ENCODE measurements at places on chromosomes 2 and 18. TPM values are rescaled to one million over a fixed set of nuclear protein-coding genes. Genes with fewer than 3 reads are reported as not detected.
A peak's percentile ranks its signal among the peaks of the same experiment; 100 is the strongest.

The C2orf15 gene
- total RNA-seq, result 1.8 TPM

The CD8B gene
- 666 TPM for total RNA-seq

The AGXT gene
- 0.14 TPM for total RNA-seq

The DYSF gene
- 9.2 TPM for total RNA-seq

The SLC16A14 gene
- 3.5 TPM for total RNA-seq

The CCDC68 gene
- 0.52 TPM for total RNA-seq

DNA sequence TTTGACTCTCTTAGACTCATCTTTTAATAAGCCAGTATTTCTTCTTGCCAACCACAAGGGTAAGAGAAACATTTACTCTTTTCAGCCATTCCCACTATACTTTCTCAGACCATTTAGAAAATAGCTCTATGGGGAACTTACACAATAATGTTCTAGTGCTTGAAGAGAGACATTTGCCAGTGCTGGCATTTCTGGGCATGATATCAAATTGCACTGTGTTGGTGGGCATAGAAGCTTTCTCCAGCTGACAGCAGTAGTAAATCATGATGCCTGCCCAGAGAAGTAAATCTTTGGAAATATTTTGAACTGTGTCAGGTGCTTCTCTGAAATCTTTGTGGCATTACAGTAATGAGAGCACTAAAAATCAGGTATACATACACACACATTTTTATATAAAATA is 346.6 kb downstream of the CBLN2 start:
- no peak overlapping the region for H3K27ac ChIP-seq
- H3K4me1 ChIP-seq, result no peaks in the 10 kb centered on the region
- H3K4me3 ChIP-seq, result no peak overlapping the region
- no peaks in the 10 kb centered on the region for H3K27me3 ChIP-seq
- DNase-seq, result no peak
- H3K36me3 ChIP-seq, result no peaks in the 10 kb centered on the region

GRCh38 chr2:112803691-112804521 is 19.6 kb upstream of the IL1A start:
- no peaks in the 10 kb centered on the region for H3K4me1 ChIP-seq
- no peak for DNase-seq
- no peak overlapping the region for H3K27ac ChIP-seq
- no peaks in the 10 kb centered on the region for H3K27me3 ChIP-seq

DNA sequence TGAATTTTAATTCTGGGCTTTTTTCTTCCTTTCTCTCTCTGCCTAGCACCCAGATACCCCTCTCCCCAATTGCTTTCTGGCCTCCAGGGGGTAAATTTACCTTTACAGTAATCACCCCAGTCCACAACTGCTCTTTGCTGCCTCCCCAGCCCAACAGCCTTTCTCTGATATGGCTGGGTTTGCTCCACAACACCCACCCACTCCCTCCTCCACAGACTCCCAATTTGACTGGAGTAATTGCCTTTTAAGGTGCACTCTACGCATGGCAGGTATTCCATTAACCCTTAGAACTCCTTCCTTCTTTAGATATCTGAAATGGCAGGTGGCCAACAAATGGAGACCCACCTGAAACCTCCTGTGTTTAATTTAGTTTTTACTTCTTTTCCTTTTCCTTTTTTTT is 3.6 kb downstream of the CELF4 start:
- H3K27me3 ChIP-seq, result peaks cover 49% of the 10 kb centered on the region
- H3K36me3 ChIP-seq, result no peaks in the 10 kb centered on the region
- DNase-seq, result no peak
- no peaks in the 10 kb centered on the region for H3K4me1 ChIP-seq
- no peak overlapping the region for H3K27ac ChIP-seq

- no peak for DNase-seq
- H3K27ac ChIP-seq, result no peak overlapping the region
- H3K4me1 ChIP-seq, result no peaks in the 10 kb centered on the region
- H3K4me3 ChIP-seq, result no peak overlapping the region
Measured at GRCh38 chr2:223797811-223798721, 39.3 kb downstream of the AP1S3 start.

DNA sequence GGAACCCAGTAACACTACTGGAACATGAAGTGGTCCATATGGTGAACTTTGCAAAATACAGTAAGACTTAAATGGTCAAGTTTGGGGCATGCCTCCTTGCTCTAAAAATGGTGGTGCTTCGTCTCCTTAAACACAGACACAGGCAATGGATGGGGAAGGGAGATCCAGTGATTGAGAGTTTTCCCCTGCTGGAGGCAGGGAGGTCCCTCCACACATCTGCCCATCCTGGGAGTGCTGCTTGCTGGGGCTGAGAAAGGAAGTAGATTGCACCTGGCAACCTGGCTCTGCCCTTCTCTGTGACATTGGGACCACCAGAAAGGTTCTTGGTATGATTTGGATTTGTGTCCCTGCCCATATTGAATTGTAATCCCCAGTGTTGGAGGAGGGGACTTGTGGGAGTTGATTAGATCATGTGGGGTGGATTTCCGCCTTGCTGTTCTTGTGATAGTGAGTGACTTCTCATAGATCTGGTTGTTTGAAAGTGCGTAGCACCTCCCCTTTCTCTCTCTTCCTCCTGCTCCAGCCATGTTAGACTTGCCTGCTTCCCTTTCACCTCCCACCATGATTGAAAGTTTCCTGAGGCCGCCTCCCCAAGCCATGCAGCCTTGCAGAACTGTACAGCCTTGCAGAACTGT is 35.4 kb upstream of the SKOR2 start:
- H3K4me1 ChIP-seq, result no peaks in the 10 kb centered on the region
- no peaks in the 10 kb centered on the region for H3K36me3 ChIP-seq
- no peak overlapping the region for H3K27ac ChIP-seq
- no peak for DNase-seq

- no peaks in the 10 kb centered on the region for H3K36me3 ChIP-seq
- no peak overlapping the region for H3K27ac ChIP-seq
- no peaks in the 10 kb centered on the region for H3K27me3 ChIP-seq
- no peak overlapping the region for H3K4me3 ChIP-seq
Measured at GRCh38 chr2:108370080-108370479, 7.7 kb upstream of the SULT1C4 start.

- no peaks in the 10 kb centered on the region for H3K36me3 ChIP-seq
- no peaks in the 10 kb centered on the region for H3K27me3 ChIP-seq
- no peak overlapping the region for H3K4me3 ChIP-seq
- no peak overlapping the region for H3K27ac ChIP-seq
Measured at GRCh38 chr2:239893236-239893515, 132.0 kb downstream of the NDUFA10 start.

DNA sequence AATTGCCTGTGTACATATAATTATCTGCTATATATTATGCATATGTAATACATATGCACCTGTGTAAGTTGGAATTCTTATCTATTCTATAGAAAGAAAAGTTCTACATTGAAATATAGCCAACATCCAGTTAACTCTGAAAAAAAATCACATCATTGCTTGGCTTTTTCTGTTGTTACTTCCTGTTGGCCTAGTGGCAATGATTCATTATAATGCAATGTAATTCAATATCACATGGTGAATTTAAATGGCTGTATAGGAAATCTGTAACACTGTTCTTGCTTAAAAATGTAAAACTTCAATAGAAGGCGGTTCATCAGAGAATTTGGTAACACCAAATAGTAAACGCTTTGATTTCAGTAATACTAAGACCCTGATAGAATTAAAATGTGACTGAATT is 44.5 kb upstream of the MAP4K3 start:
- no peak overlapping the region for H3K27ac ChIP-seq
- no peaks in the 10 kb centered on the region for H3K36me3 ChIP-seq
- no peak for DNase-seq

DNA sequence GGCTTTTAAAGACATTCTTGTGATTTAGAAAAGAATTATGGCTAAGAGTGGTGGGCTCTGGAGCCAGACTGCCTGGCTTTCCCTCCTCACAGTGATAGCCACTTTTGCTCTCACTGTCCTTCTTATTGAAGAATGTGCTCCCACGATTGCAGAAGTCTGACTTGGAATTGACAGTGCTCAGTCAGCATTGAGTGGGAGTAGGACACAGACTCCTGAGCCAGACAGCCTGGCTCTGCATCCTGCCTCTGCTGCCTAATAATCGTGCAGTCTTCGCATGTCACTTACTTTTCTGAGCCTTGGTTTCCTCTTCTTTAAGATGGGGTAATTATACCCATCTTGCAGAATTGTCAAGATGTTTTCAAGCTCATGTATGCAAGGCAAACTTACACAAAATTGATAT is 23.3 kb downstream of the SPATS2L start:
- no peak overlapping the region for H3K4me3 ChIP-seq
- no peaks in the 10 kb centered on the region for H3K4me1 ChIP-seq
- no peaks in the 10 kb centered on the region for H3K27me3 ChIP-seq
- DNase-seq, result no peak
- H3K36me3 ChIP-seq, result no peaks in the 10 kb centered on the region

- DNase-seq, result peak; percentile 47
- peaks cover 20% of the 10 kb centered on the region for H3K27me3 ChIP-seq
- no peak overlapping the region for H3K27ac ChIP-seq
Measured at GRCh38 chr18:12652861-12653401, 5.0 kb downstream of the SPIRE1 start.

GRCh38 chr2:88856409-88857135 is 165.1 kb downstream of the RPIA start:
- H3K4me3 ChIP-seq, result no peak overlapping the region
- H3K27ac ChIP-seq, result no peak overlapping the region
- no peaks in the 10 kb centered on the region for H3K27me3 ChIP-seq
- DNase-seq, result no peak

GRCh38 chr18:8586941-8587340 is 22.3 kb upstream of the RAB12 start:
- no peak overlapping the region for H3K27ac ChIP-seq
- H3K36me3 ChIP-seq, result no peaks in the 10 kb centered on the region
- no peak for DNase-seq
- H3K4me1 ChIP-seq, result no peaks in the 10 kb centered on the region
- H3K27me3 ChIP-seq, result no peaks in the 10 kb centered on the region
- no peak overlapping the region for H3K4me3 ChIP-seq

Data from thymus (tissue), 14 donors.